Stimulated activated CD4-positive, alpha-beta T cell treated with anti-CD3 and anti-CD28 coated beads, Interleukin-4, amount 100 ng/mL, for 4 hours (primary cell): ENCODE measurements at places on chromosomes 6 and 20.

DNA sequence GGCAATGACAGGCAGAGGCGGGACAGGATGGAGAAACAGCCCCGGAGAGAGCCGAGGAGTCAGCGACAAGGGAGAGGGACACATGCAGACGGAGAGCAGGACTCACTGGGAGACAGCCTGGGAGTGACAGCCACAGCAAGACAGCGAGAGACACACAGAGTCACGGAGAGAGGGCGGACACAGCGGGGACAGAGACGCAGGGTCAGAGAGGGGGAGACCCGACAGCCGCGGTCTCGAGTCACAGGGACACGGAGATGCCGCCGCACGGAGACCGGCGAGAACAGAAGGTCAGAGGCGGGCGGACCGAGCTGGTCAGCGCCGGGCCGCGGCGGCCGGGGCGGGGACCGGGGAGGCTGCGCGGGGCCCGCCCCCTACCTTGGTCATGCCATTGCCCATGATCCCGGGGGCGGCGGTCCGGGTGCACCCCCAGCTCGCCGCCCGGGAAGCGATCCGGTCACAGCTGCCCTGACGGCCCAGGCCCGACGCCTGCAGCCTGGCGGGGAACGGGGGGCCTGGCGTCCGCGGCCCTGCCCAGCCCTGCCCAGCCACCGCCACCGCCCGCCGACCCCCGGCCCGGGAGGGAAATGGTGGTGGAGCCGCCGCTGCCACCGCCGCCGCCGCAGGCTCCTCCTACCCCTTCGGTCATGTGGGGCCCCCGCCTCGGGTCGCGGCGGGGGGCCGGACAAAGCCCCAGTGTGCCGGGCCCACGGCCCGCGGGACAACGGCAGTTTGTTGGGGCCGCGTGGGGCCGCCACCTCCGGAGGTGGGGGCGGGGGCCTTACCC, at the start of the genes DUSP15 and TTLL9:
Gene DUSP15 (minus strand): TSS at position 586 of the 784 bp plus-strand sequence. CDS start 190 bp downstream, at position 396.
Gene TTLL9 (plus strand): TSS at position 693 of the 784 bp plus-strand sequence. CDS start 493 bp downstream, outside the sequence.
- DNase-seq = no peak

DNA sequence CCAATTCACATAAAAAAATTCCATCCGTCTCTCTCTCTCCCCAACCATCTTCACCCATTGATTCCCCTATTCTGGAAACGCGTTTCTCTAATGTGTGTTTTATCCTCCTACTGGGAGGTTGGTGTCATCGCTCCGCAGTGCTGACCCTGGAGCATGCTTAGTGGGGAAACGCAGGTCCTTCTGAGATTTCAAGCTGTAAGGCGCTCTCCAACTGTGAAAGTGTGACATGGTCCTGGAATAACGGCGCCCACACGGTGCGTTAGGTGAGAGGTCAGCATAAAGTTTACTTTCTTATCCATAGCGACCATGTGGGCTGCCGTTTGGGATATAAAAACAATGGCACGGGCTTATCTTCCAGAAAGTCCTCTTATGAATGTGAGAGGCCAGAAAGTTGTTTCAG, 123.9 kb downstream of the WDR27 start:
- no peak for DNase-seq

GRCh38 chr20:50054626-50055511, 58.1 kb downstream of the UBE2V1 start:
- no peak for DNase-seq

DNA sequence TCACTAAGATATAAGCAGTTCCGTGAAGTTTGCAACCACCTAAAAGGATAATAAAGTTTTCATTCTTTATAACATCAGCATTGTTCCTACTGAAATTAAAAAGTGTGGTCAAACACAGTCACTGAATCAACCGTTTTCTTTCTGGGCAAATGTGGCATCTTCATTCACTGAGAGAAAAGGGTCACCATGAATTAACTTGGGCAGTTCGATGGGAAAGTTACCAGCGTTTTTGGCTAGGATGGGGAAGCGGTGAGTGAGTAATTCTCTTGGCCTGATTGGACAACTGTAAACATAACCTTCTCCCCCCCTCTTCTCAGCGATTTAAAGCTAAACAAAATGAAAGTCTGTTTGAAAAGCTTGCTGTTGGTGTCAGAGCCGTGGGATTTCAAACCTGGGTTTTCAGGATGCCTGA, 181.8 kb downstream of the SASH1 start:
- no peak for DNase-seq

DNA sequence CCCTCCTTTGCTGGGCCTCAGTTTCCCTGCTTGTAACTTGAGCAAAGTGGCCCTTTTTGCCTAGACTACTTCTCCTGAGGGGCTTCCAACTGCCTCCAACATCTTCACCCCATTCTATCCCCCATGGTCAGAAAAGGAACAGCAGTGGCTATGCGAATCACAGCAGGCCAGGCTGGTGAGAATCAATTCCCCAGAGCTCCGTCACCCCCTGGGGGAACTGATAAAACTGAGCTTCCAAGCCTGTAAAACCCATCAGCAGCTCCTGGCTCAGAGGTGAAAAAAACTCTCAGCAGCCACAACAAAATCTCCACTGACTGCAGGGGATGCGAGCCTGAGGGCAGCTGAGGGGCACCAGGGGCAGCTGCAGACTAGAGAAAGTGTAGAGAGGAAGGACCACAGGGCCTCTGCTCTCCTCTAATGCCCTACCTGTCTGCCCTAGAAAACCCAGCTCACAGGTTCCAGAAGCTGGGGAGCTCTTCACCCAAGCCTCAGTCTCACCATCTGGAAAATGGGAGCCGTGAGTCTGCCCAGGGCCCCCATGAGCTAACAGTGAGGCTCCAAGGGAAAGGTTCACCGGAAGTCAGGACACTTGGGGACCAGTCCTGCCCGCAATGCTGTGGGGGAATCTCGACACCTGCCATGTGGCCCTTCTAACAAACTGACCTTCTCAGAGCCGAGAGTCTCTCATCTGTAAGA, 120.6 kb downstream of the GRM4 start:
- no peak for DNase-seq

DNA sequence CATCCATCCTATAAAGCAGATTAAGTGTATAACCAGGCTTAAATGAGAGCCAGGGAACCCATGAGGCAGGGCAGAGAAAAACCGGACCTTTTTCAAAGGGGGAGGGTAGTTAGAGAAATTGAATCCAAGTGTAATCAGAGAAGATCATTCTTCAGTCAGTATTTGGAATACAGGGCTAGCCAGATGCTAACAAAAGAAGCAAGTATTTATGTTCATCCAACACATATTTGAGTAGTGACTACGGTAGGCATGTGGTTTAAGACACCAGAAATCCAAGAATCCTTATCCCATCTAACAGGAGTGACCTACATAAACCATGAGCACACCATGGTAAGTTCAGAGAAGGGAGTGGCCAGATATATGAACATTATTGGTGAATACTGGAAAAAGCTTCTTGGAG, 46.8 kb upstream of the FAM83C start:
- DNase-seq = no peak

DNA sequence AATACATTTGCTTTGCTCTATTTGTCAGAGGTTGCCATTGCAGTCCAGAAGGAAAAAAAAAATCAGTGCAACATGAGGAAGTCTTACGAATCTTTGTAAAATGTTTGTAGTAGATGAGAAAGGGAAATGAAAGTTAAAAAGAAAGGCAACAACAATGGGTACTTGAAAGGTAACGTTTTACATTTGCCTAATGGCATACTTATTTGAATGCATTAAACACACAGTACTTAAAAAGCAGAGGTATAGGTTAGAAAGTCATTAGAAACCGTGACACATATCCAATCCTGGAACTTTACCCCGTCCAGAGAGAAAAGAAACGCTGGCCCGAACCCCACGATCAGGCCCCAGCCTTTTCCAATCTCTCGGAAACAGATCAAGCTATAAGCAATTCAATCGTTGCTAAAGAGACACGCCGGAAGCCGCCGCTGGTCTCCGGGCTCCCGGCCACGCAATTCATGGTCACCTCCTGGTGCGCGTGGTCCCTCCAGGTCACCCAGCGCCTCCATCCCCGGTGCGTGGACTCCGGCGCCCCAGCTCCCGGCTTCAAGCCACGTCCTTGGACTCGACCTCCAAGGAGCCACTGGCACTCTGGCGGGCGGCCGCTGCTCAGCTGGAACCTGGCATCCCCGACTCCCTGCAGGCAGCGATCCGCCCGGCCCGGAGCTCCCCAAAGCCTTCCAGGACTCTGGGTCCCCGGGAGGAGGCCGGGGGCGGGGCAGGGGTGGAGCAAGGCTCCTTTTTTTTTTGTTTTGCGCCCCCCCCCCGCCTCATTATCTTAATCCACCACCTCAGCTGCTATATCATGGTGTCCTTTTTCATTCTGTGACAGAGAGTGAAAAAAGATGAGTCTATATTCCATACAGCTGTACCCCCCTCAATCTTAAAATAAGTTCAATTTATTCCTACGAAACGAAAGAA, at the start of gene SLC18B1:
Gene SLC18B1 (minus strand): TSS at position 687 of the 918 bp plus-strand sequence. CDS start 181 bp downstream, at position 506.
- peak; percentile 54 for DNase-seq

- no peak for DNase-seq
These were observed 48.1 kb downstream of the TM9SF4 start for GRCh38 chr20:32157611-32158010.

DNA sequence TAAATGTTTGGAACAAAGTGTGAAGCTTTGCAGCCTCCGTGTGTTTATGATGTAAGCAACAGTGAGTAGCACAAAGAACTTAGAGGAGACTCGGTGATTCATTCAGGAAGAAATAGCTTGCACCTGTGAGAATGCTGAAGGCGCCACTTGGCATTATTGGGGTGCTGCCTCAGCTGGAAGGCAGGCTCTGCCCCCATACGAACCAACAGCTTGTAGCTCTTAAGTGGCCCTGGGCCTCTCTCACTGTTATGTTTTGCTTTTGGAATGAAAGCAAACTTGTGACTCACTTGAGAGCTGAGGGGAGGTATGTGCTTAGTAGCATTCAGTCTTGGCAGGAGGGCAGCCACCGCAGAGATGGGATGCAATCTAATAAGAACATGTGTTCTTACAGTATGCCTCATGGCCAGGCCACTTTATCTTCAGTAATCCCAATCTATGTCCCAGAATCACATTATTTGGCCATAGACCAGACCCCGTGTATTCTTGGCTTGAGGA, 310.7 kb downstream of the EYA4 start:
- DNase-seq = no peak

GRCh38 chr20:37382482-37383120, 36.7 kb downstream of the SRC start:
- no peak for DNase-seq

DNA sequence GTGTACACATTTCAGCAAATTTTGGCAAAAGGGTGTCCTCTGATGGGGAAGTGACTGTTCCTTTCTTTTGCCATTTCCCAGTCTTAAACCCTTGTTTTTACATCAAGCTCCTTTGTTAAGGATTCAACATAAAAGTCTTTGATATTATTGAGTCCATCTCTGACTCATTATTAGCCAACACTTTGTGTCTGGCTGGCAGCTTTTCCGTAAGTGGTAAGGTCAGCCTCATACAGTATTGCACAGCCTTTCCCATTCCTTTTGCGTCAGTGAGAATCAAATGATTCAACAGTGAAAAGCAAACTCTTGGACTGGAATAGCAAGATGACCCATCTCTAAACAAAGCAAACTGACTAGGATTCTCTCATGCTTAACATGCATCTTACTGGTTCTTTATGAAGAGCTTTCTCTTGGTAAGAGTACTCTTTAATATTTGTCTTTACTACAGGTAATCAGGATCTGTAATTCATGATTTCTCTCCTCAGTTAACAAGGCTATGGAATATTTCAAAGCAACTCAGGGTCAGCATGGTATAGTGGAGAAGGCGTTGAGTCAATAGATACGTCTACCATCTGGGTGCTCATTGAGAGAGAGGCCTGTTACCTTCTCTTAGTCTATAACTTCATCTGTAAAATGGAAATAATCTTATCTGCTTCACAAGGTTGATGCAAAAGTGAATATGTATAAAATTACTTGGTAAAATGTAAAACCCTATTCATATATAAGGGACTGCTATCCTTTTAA, 183.6 kb downstream of the PRL start:
- no peak for DNase-seq

- DNase-seq = no peak
These were observed 132.6 kb downstream of the LCA5 start for GRCh38 chr6:79404677-79405076.

DNA sequence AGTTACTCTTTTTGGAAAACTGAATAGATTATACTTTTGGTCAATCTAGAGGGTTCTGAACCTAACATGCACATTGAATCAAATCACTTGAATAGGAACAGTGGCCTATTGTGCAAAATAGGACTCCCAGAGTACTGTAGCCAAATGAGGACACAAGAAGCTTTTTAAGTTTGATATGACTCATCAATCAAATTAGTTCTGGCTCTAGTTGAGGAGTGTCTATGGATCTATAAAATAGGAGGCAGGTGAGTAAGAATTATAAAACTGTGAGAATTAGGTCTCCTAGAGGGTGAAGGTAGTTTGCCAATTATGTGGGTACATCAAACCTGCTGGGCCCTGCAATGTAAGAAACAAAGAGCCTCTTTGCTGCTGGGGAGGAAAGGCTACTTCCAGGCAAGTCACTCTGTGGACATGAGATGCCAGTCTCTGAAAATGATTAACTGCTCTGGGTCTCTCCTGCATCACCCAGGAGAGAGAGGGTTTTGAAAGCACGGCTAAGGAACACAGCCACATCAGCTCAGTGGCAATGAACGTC, 112.3 kb downstream of the RCAN2 start:
- DNase-seq = no peak

GRCh38 chr6:150646228-150646627, 46.5 kb downstream of the PLEKHG1 start:
- DNase-seq = no peak
